Activated CD4-positive, alpha-beta T cell treated with anti-CD3 and anti-CD28 coated beads, Interleukin-2, amount 50 U/mL, for 16 hours (primary cell): ENCODE measurements at places on chromosomes 6 and 20.

GRCh38 chr6:121695329-121695728 is 259.9 kb downstream of the GJA1 start:
- DNase-seq: no peak

GRCh38 chr6:166720856-166721255 is 93.8 kb upstream of the RPS6KA2 start:
- DNase-seq: no peak

- DNase-seq: no peak
Measured at GRCh38 chr6:91438570-91438969, 851.7 kb upstream of the MAP3K7 start.

- DNase-seq: no peak
Measured at GRCh38 chr20:36967636-36968035, 16.1 kb upstream of the SAMHD1 start.

- no peak for DNase-seq
Measured at GRCh38 chr6:24069526-24069925, 56.5 kb upstream of the NRSN1 start.
